ENCODE measurements at places on chromosomes 2 and 18.

DNA sequence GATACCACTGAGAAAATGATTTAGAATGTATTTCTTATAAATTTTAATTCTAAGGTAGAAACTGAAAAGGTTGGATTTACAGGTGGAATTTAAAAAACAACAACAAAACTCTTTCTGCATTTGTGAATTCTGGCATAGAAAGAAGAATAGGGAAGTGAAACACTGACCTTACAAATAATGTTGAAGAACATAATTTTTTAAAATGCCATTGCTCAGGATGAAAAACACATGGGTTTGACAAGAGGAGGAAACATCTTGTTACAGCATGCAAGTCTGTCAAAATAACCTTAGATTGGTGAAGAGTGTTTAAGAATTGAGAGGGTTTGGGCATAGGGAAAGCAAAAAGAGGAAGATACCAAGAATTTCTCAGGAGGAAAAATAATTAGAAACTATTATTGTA, 184.3 kb downstream of the UBE2E3 start:
- no peak for DNase-seq

GRCh38 chr2:164879901-164880535, 38.4 kb upstream of the COBLL1 start:
- no peak for DNase-seq

GRCh38 chr2:218036371-218036770, 32.7 kb upstream of the RUFY4 start:
- no peak for DNase-seq

- no peak for DNase-seq
Observed at GRCh38 chr2:68726608-68727367, 7.8 kb upstream of the ARHGAP25 start.

- DNase-seq = no peak
Observed at GRCh38 chr2:213157242-213157641, 5.8 kb upstream of the IKZF2 start.

GRCh38 chr2:232505856-232506255, 14.3 kb upstream of the PRSS56 start:
- DNase-seq = no peak

GRCh38 chr18:24514439-24514838, 54.0 kb downstream of the HRH4 start:
- DNase-seq = peak; percentile 47

- DNase-seq = no peak
Observed at GRCh38 chr18:7725897-7726296, 158.8 kb downstream of the PTPRM start.

DNA sequence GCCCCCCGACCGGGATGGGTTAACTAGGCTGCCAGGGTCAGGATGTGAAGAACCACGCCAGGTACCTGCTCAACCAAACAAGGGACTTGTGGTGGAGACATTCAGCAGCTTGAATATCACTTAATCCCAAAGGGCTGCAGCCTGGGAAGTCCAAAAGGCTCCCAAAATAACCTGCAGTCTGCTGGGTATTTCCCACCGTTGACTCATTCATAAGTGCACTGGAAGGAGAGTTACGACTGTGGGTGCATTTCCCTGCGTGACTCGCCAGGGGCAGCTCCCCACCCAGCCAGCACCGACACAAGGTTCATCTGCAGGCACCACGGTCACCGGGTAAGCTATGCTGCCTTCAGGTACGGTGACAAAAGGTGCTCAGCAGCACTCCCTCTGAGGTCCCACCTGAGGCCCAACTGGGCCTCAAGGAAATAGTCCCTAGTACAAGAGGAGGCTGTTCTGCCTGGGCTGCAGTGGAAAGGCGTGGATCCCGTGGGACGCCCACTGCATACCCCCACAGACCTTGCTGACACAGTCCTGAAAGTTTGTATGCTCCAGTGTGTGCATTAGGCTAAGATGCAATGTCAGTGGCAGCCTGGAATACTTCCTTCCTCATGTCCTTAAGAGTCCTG, 86.5 kb downstream of the UXS1 start:
- no peak for DNase-seq

DNA sequence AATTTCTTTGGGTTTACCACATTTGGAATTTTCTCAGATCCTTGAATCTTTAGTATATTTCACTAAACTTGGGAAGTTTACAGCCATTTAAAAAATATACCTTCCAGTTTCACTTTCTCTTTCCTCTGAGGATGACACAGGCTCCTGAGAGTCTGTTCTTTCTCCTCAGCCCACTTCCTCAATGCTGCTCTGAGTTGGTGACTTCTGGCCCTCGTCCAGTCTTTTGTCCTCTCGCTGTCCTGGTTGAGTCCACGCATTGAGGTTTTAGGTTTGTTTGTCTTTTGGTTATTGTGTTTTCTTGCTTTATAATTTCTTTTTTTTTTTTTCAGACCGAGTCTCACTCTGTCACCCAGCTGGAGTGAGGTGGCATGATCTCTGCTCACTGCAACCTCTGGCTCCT, 40.7 kb upstream of the GALR1 start:
- no peak for DNase-seq

DNA sequence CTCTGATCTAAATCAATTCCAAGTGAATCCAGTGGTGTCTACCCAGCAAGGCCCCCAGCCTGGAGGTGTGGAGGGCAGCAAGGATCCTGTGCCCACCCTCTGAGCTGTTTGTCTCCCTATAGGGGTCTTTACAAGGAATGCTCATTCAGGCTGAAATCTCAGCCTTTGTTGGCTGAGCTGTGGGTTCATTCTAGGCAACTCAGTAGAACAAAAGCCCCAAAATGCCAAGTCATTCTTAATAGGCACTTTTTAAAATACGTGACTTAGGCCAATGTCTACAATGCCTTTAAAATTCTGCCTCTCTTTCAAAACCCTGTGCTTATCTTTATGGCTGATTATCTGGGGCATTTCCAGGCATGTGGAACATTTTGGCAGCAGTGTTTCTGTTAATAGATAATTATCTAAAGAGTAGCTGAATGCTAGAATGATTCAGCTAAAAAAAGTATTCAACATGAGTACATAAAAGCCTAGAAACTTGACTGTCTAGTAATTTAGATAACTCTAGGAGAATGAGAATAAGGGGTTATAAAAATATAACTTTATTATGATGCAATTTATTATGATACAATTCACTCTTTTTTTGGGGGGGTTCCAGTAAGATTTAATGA, 7.4 kb downstream of the UGT1A6 start:
- no peak for DNase-seq

GRCh38 chr2:215571689-215572088, 135.8 kb upstream of the FN1 start:
- no peak for DNase-seq

DNA sequence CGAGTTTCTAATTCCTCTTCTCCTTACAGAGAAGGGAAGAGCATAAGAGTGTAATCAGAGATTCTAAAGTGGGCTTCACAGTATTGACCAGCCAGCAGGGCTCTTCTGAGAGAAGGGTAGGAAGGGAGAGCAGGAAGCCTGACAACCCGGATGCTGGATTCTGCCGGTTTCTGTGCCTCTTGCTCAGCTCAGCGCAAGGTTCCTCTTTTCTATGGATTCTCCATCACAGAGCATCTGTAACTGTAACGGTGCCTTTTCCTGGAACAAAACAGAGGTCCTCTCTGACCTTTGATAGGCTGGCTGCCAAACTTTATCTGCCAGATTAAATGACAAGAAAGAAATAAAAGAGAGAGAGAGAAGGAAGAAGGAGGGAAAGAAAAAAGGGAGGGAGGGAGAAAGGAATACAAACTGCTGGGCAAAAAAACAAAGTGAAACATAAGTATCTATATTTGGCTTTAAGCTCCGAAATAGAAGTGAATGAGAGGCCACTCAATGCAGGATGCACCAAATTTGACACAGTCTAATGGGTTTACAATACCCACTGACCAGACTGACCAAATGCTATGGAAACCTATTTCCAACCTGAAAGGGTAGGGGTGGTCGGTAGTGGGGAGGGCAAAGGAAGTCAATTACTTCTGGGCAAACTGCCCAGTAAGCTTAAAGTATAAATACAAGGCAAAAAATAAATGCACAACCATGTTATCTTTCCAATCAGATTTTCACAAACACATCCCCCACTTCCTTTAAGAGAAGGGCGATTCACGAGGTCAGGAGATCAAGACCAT, 59.2 kb downstream of the PIEZO2 start:
- no peak for DNase-seq

DNA sequence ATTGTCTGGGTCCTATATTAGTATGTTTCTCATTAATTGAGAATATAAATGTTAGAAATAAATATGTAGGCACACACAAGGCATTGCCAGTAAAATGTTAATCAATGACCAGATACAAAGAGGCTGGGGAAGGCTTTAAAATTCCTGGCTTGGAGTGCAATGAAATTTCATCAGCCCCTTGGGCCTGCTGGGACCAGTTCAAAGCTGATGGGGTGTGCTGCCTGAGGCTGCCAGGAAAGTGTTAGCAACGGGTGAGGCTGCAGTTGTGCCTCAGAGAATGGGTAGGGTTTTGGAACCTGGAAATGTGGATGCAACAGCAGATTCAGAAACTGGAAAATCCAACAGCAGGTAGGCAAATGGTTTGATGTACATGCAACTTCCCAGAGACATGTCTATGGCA, 68.9 kb downstream of the DIPK1C start:
- DNase-seq = no peak

GRCh38 chr2:240961910-240962299, 36.5 kb upstream of the SNED1 start:
- no peak for DNase-seq

DNA sequence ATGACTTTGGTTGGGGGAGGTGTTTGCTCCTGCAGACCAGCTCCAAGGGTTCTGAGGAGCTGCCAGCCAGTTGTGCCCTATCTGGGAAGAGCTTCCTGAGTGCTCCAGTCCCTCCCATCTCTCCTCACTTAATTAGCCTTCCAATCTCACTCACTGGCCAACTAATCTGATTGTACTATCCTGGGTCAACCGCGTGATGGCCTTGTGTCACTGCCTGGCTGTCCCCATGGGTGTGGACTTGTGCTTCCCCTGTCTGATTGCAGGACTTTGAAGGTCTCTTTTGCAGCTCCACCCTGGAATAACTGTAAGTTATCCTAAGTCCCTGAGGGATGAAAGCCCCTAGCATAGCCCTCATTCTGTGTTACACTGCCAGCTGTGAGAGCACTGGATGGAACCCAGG, 65.0 kb downstream of the SLC4A5 start:
- no peak for DNase-seq

GRCh38 chr2:75025633-75026380, 67.4 kb downstream of the POLE4 start:
- no peak for DNase-seq

DNA sequence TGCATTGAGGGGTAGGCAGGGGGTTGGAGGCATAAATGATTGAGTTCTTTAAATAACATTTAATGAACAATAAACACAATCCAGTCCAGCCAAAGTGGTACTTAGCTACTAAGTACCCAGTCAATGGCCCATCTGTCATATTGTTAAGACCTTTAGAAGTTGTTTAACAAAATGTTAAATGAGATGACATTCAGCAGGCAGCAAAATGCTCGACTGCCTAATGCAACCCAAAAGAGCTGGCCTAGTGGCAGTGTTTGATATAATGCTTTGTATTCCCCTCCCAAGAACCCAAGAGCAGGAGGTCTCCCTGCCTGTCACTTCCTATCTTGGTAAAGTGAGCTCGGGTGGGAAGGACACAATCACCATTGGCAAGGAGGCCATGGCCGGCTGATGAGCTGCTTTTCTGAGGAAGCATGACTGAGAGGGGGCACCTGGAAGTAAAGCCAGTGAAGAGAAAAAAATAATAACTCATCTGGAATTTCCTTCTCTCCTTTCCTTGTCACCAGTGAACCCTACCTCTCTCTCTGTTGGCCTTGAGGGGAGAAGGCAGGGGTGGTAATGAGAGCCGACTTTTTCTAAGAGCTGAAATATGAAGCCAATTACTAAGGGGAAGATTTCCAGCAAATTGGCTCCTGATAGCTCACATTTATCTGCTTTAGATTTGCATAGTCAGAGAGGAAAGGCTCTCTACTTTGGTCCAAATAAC, 140.6 kb downstream of the C1D start:
- DNase-seq = no peak

DNA sequence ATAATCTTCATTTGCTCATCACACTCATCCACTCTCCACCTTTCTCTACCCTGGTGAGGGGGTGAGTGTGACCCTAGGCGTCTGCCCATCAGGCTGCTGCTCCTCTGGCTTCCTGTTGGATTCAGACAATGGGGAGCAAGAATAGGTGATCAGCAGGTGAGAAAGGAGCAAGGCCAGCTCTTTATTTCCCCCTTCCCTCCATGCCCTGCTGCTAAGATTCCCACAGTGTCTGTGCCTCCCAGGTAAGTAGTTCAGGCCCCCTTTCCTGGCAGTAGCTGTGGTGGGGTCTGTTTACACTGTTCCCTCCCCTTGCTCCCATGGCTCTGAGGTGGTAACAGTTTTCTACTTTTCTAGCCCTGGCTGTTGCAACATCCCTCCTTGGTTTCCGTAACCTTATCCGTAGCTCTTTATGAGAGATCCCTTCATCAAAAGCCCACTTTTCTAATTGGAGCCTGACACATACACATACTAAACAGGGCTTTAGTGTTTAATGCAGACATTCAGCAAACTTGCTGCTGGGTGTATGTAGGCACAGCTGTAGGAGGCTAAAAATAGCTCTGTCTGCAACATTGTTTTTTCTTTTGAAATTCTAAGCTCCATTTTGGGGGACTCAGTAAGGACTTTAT, 27.5 kb downstream of the MAP2 start:
- DNase-seq = no peak

- no peak for DNase-seq
Observed at GRCh38 chr2:32683520-32684086, 55.8 kb downstream of the TTC27 start.

DNA sequence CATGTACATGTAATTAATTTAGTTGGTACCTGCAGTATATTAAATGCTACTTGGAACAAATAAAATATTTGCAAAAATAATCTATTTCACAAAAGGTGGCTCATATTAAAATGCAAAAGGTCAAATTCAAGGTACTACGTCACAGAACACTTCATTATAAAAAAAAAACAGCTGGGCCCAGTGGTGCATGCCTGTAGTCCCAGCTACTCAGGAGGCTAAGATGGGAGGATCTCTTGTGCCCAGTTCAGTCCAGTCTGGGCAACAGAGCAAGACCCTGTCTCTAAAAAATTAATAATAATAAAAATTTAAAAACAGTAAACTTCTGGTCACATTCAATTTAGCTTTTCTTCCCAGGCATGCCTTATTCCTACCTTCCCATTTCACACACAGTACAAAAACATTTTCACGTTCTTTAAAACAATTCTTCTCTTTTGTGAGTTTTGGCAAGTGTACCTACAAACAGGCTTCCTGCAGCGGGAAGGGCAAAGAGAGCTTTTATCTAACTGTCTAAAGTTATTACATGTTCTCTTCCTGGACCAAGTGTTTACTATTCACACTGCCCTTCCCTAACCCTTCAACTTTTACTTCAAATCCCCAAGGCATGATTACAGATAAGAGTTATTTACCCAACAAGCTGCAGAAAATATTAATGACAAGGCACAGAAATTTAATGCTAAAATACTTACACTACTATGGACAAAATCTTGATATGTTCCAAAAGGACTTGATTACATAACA, 10.7 kb downstream of the BAZ2B start:
- DNase-seq = no peak

- no peak for DNase-seq
Observed at GRCh38 chr2:86675511-86676015, 44.5 kb upstream of the RMND5A start.

DNA sequence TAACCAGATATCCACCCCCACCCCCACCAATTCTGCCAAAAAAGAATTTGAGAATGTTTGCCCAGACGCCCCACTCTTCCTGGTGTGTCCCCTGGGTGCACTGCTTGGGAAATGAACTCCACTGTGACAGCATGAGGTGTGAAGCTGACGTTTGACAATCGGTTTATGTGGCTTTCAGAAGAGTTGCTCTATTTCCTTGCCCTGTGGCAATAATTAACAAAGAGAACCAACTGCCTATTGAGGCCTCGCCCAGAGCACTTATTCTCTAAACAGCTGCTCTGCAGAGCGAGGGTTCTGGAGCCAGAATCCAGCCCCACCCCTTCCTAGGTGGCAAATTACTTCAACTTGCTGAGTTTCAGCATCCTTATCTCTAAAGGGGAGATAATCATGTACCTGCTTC, 115.8 kb upstream of the SIX3 start:
- DNase-seq = no peak
